ENCODE measurements at places on chromosomes 3 and 15.
A peak's percentile ranks its signal among the peaks of the same experiment; 100 is the strongest.

DNA sequence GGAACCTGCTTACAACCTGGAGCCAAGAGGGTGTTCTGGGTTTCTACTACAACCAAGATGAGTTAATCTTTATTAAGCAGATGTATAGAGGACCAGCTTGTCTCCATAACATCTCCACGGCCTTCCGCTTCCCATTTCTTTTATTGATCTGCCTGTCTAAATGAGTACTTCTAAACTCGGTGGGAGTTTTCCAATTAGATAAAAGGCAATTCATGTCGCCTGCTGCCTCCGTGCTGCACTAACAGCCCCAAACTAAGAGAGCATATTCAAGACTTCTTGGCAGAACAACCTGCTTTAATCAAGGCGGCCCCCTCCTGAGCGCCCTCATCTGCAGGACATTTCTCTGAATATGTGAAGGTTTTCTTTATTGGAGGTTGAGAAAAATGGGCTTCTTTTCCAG is 270.1 kb downstream of the PDCD6IP start:
- no peak for DNase-seq
- no peaks in the 10 kb centered on the region for H3K27me3 ChIP-seq
- no peak overlapping the region for H3K4me3 ChIP-seq

DNA sequence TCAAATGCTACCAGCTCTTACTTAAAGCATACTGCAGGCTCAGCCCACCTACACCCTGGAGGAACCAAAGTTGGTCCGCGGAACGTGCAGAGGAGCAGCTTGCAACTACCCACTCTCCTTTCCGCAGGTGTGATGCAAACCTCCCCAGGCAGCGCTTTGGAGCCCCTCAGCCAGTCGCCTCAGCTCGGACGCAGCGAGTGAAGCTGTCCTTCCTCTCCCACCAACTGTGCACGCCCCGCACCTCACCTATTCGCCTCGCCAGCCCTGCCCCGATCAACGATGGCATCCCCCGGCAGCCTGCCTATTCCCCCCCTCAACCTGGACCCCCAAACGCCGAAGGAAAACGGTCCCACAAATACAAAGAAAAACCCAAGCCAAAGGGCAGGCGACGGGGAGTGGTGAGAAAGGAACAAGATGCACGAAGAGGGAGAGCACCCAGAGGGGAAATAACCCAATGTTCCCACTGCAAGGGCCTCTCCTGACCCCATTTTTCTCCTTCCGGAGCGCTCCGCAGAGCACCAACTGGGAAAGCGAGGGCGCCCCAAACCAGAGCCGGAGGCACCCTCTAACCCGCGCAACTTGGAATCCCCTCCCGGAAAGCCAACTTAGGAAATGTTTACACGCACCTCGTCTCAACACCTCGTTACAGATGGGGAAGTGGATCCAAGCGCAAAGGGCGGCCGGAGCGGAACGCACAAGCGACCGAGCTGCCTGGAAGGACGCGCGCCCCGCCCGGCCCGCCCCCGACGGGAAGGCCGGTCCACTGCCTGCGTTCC is 665 bp downstream of the GLB1 start:
- no peaks in the 10 kb centered on the region for H3K27me3 ChIP-seq
- H3K27ac ChIP-seq, result peak overlapping the region; percentile 93
- H3K4me1 ChIP-seq, result peaks cover 34% of the 10 kb centered on the region
- H3K4me3 ChIP-seq, result peak overlapping the region; percentile 89
- H3K36me3 ChIP-seq, result peaks cover 21% of the 10 kb centered on the region
- DNase-seq, result no peak

DNA sequence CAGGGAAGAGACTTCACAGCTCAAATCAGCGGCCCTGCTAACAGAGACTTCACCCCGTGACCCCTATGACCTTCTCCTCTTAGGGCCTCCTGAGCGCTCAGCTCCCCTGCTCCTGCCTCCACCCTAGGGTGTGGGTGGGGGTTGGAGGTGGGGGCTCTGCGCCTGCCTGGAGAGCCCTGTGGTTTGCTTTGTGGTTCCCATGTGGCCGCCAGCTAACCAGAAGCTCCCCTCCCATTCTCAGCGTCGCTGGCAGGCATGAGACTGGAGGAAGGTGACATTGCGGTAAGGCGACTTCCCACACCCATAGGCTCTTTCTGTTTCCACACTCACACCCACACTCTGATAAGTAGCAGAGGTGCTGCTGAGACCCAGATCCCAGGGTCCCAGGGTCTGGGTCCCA is 27.6 kb downstream of the XYLB start:
- H3K4me1 ChIP-seq, result peaks cover 9% of the 10 kb centered on the region
- peaks cover 7% of the 10 kb centered on the region for H3K36me3 ChIP-seq
- H3K4me3 ChIP-seq, result no peak overlapping the region
- DNase-seq, result no peak
- H3K27ac ChIP-seq, result no peak overlapping the region
- no peaks in the 10 kb centered on the region for H3K27me3 ChIP-seq

- H3K27me3 ChIP-seq, result no peaks in the 10 kb centered on the region
- H3K27ac ChIP-seq, result no peak overlapping the region
- no peak overlapping the region for H3K4me3 ChIP-seq
- no peaks in the 10 kb centered on the region for H3K4me1 ChIP-seq
- DNase-seq, result no peak
Observed at GRCh38 chr15:25179673-25180511, 225.1 kb downstream of the SNRPN start.

GRCh38 chr15:33150971-33151370 is 43.5 kb downstream of the FMN1 start:
- H3K27me3 ChIP-seq, result no peaks in the 10 kb centered on the region
- H3K4me1 ChIP-seq, result no peaks in the 10 kb centered on the region
- no peak overlapping the region for H3K4me3 ChIP-seq
- H3K36me3 ChIP-seq, result no peaks in the 10 kb centered on the region
- H3K27ac ChIP-seq, result no peak overlapping the region
- no peak for DNase-seq

GRCh38 chr3:126424039-126424717 is 29.5 kb downstream of the CFAP100 start:
- no peaks in the 10 kb centered on the region for H3K4me1 ChIP-seq
- no peaks in the 10 kb centered on the region for H3K36me3 ChIP-seq
- H3K27ac ChIP-seq, result no peak overlapping the region
- no peak for DNase-seq

DNA sequence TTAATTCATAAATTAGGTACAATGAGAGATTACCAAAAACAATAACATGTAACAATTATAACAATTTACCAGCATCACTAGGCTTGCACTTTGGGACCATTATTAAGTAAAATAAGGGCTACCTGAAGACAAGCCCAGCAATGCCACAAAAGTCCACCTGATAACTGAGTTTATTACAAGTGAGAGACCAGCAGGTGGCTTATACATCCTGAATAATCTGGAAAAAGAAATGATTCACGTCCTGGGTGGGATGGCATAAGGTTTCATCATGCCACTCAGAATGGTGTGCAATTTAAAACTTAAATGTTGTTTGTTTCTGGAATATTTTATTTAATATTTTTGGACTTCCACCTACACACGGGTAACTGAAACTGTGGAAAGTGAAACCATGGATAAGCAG is 1287.1 kb upstream of the GBE1 start:
- H3K27ac ChIP-seq, result no peak overlapping the region
- no peaks in the 10 kb centered on the region for H3K27me3 ChIP-seq
- no peaks in the 10 kb centered on the region for H3K36me3 ChIP-seq
- DNase-seq, result no peak
- H3K4me1 ChIP-seq, result no peaks in the 10 kb centered on the region

- no peak overlapping the region for H3K27ac ChIP-seq
- DNase-seq, result no peak
- no peaks in the 10 kb centered on the region for H3K27me3 ChIP-seq
- no peak overlapping the region for H3K4me3 ChIP-seq
Observed at GRCh38 chr3:154095832-154096421, 25.3 kb upstream of the ARHGEF26 start.

GRCh38 chr3:183966361-183966791 is 51.3 kb downstream of the ABCC5 start:
- H3K36me3 ChIP-seq, result no peaks in the 10 kb centered on the region
- H3K4me3 ChIP-seq, result no peak overlapping the region
- no peaks in the 10 kb centered on the region for H3K4me1 ChIP-seq
- H3K27me3 ChIP-seq, result no peaks in the 10 kb centered on the region

DNA sequence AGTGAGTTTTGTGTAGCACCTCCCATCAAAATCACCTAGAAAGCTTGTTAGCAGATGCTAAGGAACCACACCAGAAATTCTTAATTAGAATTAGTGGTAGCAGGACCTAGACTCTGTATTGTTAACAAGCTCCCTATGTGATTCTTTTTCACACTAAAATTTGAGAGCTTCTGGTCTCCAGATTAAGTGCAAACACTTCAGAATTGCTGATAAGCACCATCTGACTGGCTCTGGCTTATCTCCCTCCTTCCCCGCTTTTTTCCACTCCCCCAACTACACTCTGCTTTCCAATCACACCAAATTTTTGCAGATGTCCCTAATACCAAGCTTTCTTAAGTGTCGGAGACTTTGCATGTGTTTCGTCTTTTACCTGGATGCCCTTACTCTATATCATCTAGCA is 410.1 kb upstream of the DPH6 start:
- DNase-seq, result no peak
- H3K4me1 ChIP-seq, result no peaks in the 10 kb centered on the region
- H3K27me3 ChIP-seq, result no peaks in the 10 kb centered on the region

- no peaks in the 10 kb centered on the region for H3K4me1 ChIP-seq
- no peaks in the 10 kb centered on the region for H3K27me3 ChIP-seq
- DNase-seq, result no peak
- no peak overlapping the region for H3K4me3 ChIP-seq
- H3K36me3 ChIP-seq, result no peaks in the 10 kb centered on the region
- no peak overlapping the region for H3K27ac ChIP-seq
Observed at GRCh38 chr3:150142936-150143335, 172.2 kb upstream of the PFN2 start.

DNA sequence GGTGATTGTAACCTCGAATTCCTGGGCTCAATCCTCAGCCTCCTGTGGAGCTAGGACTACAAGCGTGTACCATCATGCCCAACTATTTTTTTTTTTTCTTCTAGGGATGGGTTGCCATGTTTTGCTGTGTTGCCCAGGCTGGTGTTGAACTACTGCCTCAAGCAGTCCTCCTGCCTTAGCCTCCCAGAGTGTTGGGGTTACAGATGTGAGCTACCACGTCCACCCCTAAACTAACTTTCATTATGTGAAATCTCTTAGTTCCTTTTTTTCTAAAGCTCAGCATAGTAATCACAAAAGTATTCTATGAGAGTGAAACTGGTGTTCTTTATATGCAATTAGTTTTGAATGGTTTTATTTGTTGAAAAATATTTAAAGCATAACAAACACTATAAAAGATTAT is 92.1 kb downstream of the XRN1 start:
- H3K27me3 ChIP-seq, result no peaks in the 10 kb centered on the region
- H3K4me1 ChIP-seq, result no peaks in the 10 kb centered on the region
- DNase-seq, result no peak

DNA sequence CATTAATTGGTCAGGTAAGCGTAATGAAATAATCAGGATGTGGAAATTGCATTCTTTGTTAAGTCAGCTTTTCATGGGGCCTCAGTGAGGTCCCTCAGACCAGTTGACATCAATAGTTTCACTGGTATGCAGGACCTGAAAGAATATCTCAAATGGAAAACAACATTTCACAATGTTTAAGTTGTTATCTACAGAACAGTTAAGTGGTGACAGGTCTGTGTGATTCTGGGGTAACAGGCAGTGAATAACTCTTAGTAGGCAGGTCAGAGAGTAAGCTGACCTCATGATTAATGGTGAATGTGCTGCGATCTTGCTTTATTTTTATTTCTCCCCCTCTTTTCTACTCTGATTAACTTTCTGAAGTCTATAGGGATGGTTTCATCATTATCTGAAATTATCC is 28.9 kb upstream of the ACP3 start:
- H3K4me3 ChIP-seq, result no peak overlapping the region
- no peak for DNase-seq
- H3K27me3 ChIP-seq, result no peaks in the 10 kb centered on the region
- no peaks in the 10 kb centered on the region for H3K4me1 ChIP-seq
- no peaks in the 10 kb centered on the region for H3K36me3 ChIP-seq

GRCh38 chr15:72858205-72858604 is 74.6 kb upstream of the ADPGK start:
- DNase-seq, result peak; percentile 82
- no peak overlapping the region for H3K27ac ChIP-seq
- no peaks in the 10 kb centered on the region for H3K27me3 ChIP-seq
- no peaks in the 10 kb centered on the region for H3K4me1 ChIP-seq

DNA sequence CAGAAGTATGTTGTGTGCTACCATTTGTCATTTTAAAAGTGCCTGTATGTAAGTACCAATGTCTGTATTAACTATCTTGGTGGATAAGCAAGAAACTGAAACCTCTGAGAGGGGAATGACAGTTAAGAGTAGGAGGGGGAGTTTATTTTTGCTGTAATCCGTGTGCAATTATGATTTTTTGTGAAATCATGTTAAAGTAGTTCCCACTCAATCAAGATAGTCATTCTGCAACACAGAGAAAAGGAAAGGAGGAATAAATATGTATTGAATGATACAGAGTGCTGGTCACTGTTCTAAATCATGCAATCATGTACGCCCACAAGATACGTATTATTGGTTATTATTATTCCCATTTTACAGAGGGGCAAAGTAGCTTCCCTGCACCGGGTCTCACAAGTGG is 105.1 kb upstream of the UBE2E1 start:
- H3K27me3 ChIP-seq, result no peaks in the 10 kb centered on the region
- peaks cover 8% of the 10 kb centered on the region for H3K4me1 ChIP-seq
- DNase-seq, result no peak
- no peak overlapping the region for H3K27ac ChIP-seq
- H3K4me3 ChIP-seq, result no peak overlapping the region
- no peaks in the 10 kb centered on the region for H3K36me3 ChIP-seq

DNA sequence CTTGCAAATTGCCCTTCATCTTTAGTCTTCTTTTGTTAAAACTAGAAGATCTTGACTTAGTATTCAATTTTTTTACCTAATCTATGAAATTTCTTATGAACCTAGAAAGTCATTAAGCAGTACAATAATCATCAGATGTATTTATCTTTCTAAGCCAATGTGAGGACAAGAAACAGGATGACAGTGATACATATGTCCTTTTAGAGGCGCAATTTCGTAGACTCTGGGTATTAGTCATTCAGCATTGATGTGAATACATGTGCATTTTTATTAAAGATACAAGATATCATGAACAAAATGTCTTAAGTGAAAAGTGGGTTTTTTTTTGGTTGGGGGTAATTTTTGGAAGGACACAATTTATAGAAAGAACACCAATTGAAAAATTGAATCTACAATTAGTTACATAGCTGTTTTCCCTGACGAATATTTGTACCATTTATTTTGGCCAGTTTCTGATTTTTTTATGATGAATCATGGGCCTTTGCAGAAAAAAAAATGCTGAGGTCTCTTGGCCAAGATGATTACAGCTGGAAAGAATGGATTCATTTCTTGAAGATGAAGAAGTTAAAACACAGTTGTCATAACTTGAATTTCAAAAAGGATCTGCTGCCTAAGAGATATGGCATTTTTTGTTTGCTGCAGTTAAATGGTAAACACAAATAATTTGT is 48.9 kb upstream of the AGTR1 start:
- H3K27me3 ChIP-seq, result no peaks in the 10 kb centered on the region
- no peak for DNase-seq
- H3K36me3 ChIP-seq, result no peaks in the 10 kb centered on the region
- H3K4me3 ChIP-seq, result no peak overlapping the region
- no peaks in the 10 kb centered on the region for H3K4me1 ChIP-seq
- no peak overlapping the region for H3K27ac ChIP-seq
